ENCODE measurements at places on chromosomes 13 and 19.

- DNase-seq = peak; percentile 28
Measured at GRCh38 chr13:94708031-94708859, 4.1 kb downstream of the SOX21 start.

DNA sequence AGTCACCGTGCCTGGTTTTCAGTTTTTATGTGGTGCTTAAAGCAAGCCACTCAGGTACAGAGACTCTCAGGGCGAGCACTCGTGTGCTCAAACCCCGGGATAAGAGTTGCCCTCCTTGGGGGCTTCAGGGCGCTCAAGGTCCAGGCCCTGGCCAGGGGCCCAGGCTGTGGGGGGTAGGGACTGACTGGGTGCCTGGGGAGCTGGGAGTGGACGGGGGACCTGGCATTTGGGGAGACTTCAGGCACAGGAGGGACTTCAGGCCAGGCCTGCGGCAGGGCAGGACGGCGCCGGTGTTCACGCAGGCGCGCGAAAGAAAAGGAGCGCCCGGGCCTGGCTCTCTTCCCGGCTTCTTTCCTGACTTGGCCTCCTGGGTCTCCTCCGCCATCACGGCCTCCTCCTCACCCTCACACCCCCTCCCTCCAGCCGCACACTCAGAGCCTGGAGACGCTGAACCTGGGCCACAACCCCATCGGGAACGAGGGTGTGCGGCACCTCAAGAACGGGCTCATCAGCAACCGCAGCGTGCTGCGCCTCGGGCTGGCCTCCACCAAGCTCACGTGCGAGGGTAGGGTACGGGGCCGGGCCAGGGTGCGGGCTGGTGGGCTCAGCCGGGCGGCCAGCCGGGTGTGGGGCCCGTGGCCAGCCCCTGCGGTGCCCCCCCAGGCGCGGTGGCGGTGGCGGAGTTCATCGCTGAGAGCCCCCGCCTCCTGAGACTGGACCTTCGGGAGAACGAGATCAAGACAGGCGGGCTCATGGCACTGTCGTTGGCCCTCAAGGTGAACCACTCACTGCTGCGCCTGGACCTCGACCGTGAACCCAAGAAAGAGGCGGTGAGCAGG lies 16.1 kb downstream of the NKPD1 start:
- no peak for DNase-seq

DNA sequence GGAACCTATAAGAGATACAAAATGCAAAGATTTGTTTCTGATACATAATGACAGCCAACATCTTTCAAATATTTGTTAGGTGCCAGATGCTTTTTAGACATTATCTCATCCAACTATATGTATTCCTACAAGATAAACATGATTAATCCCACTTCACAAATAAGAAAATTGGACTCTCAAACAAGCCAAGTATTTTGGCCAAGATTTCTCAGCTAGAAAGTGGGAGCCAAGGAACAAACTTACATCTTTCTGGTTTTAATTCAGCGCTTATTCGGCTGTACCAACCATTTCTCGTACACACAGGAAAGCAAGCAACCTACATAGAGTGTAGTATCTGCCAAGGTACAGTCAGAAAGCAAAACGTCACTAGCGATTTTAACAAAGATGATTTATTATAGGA lies 85.7 kb upstream of the SERP2 start:
- no peak for DNase-seq

GRCh38 chr13:27391471-27391870 lies 32.9 kb upstream of the GTF3A start:
- DNase-seq = no peak

- DNase-seq = peak; percentile 86
Measured at GRCh38 chr19:43619262-43620060, at the start of gene ZNF428. Gene ZNF428, minus strand, starts transcription at chr19:43619629. Its CDS starts 5,325 bp downstream, at chr19:43614304.

GRCh38 chr13:20407759-20408158 lies 117.9 kb downstream of the CRYL1 start:
- DNase-seq = no peak

GRCh38 chr13:100254002-100254401 lies 165.1 kb downstream of the PCCA start:
- DNase-seq = no peak

- DNase-seq = no peak
Measured at GRCh38 chr19:39970425-39970674, 615 bp upstream of the PSMC4 start.

DNA sequence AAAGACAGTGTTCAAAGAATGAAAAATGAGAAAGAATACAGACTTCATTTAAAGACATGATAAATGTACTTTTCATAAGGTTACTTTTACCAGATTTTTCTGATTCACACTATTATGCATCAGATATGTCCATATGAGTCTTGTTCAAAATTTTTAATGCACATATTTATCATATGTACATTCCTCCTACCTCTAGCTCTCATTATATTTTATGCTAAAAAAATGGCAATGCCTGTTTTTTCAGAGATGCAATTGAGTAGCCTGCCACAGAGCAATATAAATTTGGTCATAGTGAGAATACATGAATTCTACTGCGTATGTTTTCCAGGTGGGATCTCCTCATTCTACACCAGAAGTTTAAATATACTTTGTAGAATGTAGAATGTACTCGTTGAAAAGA lies 807.0 kb upstream of the SLITRK6 start:
- no peak for DNase-seq

DNA sequence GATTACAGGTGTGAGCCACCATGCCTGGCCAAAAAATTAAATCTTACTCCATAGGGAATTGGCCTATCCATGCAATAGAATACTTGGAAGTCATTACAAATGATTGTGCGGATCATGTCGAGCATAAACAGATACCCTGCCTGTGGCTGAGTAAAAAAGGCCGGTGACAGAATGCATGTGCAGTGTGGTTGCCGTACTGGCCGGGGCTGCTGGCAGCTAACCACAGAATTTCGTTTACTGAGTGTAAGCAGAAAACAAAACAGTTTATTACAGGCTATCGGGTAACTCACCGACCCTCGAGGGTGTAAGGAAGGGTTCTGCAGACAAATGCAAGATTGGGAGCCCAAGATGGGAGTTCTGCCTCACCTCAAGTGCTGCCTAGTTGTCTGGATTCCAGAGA lies 127.7 kb downstream of the ZIC5 start:
- no peak for DNase-seq

- no peak for DNase-seq
Measured at GRCh38 chr13:45623516-45624090, 8.1 kb upstream of the ERICH6B start.

GRCh38 chr19:36547001-36547732 lies 19.1 kb upstream of the ZNF260 start:
- no peak for DNase-seq

DNA sequence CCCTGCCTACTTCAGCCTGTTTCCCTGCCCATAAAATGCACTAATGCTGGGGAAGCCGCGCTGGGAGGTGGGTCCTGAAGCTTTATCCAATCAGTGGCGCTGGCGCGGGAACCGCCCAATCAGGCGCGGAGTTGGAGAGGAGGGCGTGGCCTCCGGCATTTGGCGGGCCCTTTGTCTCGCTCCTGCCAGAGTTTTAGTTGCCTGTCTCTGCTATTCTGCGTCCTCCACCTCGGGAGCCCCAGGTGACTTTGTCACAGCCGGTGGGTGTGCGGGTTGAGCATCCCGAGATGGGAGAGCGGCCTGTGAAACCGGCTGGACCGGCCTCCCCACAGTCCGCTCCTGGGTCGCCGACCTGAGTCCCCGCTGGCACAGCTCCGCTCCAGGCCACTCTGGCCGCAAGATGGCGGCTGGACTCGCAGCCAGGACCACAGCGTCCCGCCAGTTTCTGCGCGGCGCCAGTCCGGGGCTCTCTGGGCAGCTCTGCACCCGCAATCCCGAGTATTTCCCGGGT lies 30.7 kb upstream of the ZNF429 start:
- peak; percentile 40 for DNase-seq

- DNase-seq = no peak
Measured at GRCh38 chr13:29845440-29846056, 4.9 kb downstream of the UBL3 start.

DNA sequence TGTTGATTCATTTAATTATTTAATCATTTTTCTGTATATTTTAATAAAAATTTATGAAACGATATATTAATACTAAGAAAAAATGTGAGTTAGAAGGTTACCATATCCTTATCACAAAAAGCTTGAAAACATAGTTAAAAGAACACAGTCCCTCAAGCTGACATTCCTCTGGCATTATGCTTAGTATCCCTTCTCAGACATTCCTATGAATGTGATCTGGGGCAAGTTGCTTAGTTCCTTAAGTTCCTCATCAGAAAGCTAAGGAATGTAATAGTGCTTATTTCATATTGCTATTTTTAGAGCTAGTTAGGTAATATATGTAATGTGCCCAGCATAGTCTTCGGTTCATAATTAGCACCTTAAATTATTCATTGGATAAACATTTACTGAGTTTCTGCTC lies 122.8 kb downstream of the MTUS2 start:
- DNase-seq = no peak

DNA sequence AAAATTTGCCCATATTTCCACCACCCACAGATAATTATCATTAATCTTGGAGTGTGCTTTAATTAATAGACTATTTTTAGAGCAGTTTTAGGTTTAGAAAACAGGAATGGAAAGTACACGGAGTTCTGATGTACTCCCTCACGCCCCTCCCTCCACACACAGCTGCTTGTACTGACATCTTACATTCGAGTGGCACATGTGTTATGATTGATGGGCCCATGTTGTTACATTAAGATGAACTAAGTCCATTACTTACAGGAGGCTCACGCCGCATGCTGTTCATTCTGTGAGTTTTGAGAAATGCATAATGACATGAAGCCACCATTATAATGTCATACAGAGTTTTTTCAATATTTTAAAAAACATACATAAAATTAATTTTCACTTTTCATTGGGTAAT lies 1.2 kb upstream of the SPATA13 start:
- no peak for DNase-seq

DNA sequence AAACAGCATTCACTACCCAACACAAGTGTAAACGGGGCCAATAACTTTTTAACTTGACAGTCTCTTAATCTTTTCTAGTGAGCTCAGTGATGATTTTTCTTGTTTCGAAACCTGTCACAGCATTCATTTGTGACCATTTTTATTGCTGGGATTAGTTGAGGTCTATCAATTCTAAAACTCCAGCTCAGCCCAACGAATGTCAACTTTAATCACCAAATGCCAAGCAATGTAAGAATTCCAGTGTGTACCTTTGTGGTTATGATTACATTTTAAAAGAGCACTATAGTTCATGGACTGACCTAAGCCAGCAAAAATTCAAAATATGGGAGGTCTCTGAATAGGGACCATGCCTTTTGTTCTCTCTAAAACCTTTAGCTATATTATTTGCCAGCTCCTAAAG lies 694.3 kb upstream of the SGCG start:
- DNase-seq = no peak

GRCh38 chr13:85141401-85141800 lies 657.8 kb downstream of the SLITRK6 start:
- DNase-seq = no peak

DNA sequence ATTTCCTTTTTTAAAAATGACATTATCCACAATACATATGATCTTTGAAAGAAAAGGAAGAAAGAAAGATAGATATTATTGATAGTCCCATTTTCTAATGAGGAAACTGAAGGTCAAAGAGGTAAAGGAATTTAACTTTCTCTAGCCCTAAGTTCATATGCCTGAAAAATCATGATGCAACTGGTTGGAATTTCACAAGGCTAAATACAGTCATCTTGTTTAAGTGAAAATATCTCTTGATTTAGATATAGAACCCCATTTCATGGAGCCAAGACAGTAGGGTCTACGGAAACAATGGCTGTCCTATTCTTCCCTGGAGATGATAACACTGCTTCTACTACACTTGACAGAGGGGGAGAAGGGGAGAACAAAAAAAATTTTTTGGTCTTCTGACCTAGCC lies 366.2 kb downstream of the DNAJC15 start:
- no peak for DNase-seq

- no peak for DNase-seq
Measured at GRCh38 chr19:41930926-41931592, 2.8 kb upstream of the ERFL start.

DNA sequence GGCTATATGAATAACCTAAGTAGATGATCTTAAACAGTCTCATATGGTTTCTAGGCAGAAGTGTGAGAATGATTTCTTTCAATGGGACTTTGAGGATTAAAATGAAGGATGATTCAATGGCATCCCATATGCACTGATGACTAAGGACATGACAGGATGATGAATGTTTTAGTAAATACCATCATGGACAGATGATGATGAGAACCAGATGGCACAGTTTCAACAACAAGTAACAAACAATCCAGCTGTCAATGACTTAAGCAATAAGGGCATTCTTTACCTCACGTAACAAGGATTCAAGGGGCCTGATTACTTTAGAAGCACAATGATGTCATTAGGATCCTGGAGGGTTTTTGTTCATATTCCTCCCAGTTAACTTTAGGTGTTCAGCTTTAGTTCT lies 2678.4 kb downstream of the PCDH9 start:
- no peak for DNase-seq

DNA sequence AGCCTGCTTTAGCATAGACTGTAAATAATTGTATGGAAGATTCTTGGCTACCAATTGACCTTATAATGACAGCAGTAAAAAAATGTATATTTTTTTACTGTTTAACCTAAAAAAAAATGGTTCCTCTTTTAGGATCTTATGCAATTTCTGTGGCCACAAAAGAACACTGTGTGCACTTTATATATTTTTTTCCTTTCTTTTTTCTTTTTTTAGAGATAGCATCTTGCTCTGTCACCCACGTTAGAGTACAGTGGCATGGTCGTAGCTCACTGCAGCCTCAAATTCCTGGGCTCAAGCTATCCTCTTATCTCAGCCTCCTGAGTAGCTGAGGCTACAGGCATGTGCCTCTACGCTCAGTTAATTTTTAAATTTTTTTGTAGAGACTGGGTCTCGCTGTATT lies 6.1 kb downstream of the FLT3 start:
- no peak for DNase-seq

- no peak for DNase-seq
Measured at GRCh38 chr13:30340331-30341250, 33.2 kb upstream of the KATNAL1 start.

- DNase-seq = no peak
Measured at GRCh38 chr19:46515879-46516350, 20.2 kb upstream of the PNMA8B start.

DNA sequence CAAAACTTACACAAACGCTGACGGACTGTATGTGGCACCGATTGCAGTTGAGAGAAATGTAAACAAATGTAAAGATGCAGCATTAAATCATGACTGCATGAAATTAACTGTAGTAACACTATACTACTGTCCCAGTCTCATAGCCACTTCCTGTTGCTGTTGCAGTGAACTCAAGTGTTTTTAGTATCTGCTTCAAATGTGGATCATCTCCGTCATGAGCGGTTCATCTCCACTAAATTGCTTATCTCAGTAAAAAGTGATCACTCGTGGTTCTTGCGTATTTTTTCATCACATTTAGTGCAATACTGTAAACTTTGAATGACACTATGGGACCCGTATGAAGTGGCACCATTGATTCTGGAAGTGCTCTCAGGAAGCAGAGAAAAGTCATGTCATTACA lies 60.3 kb upstream of the RNF113B start:
- DNase-seq = no peak

DNA sequence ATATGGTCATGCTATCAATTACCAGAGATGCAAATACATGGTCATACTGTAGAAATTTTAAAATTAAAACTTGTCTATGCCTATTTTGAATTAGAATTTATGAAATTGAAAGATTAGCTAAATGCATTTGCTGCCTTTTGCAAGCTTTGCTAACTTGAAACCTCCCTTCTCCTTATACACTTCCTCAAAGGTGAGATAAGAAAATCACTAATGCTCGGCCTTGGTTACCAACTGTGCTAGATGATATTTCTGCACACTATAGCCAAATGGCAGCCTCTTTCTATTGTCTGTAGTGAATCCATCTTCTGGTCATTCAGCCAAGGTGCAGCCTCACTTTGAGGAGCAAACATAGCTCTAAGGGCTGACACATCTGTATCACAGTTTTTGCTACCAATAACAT lies 31.1 kb upstream of the MYCBP2 start:
- no peak for DNase-seq

GRCh38 chr19:18202397-18202777 lies 1.5 kb downstream of the RAB3A start:
- no peak for DNase-seq
